ENCODE measurements at places on chromosomes 7 and 10. TPM values are rescaled to one million over a fixed set of nuclear protein-coding genes. Genes with fewer than 3 reads are reported as not detected.

Gene KLF14
- not detected for total RNA-seq

Gene BTBD16
- 0.15 TPM for total RNA-seq

Gene CLRN3
- not detected for total RNA-seq

Gene NKX2-3
- total RNA-seq, result not detected

Gene ELN
- total RNA-seq, result not detected

Gene PCGF6
- 16.6 TPM for total RNA-seq

Gene LRGUK
- not detected for total RNA-seq

Gene NPC1L1
- not detected for total RNA-seq

Gene FBXO24
- 0.70 TPM for total RNA-seq

Gene RBM20
- total RNA-seq, result not detected

Gene PDLIM1
- total RNA-seq, result 132 TPM

Gene AKAP9
- total RNA-seq, result 10.5 TPM

Gene PAX4
- total RNA-seq, result not detected

Gene IFIT3
- total RNA-seq, result 2.7 TPM

Gene SLC37A3
- total RNA-seq, result 37.0 TPM

Gene TM9SF3
- total RNA-seq, result 62.4 TPM

Gene PROSER2
- 64.3 TPM for total RNA-seq

Gene SDHAF3
- total RNA-seq, result 33.8 TPM

Gene CALHM3
- total RNA-seq, result not detected

Gene CTTNBP2
- not detected for total RNA-seq

Gene EXOC4
- total RNA-seq, result 21.0 TPM

Data from hair follicular keratinocyte (primary cell).